ENCODE measurements at places on chromosomes 12 and 14. TPM values are rescaled to one million over a fixed set of nuclear protein-coding genes. Genes with fewer than 3 reads are reported as not detected.
A peak's percentile ranks its signal among the peaks of the same experiment; 100 is the strongest.

DNA sequence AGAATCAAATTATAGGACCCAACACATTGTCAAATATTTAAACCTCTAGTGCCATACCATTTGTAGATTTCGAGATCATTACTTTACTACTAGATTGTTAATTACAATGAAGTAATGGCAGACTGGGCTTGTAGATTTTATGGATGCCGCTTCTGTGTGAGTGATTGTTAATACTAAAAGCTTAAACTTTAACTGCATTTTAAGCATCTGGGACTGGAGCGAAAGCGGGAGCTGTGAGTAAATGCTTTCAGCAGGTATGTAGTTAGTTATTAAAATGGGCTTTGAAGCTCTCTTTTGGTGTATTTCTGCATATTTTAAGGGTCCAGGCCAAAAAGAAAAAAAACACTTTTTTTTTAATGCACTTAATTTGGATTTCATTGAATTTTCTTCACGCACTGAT is 519.3 kb downstream of the MED13L start:
- no peak overlapping the region for H3K4me3 ChIP-seq
- peaks cover 7% of the 10 kb centered on the region for H3K27me3 ChIP-seq
- H3K27ac ChIP-seq = no peak overlapping the region
- no peak for DNase-seq

Gene SPATA7
- polyA plus RNA-seq = 1.5 TPM

DNA sequence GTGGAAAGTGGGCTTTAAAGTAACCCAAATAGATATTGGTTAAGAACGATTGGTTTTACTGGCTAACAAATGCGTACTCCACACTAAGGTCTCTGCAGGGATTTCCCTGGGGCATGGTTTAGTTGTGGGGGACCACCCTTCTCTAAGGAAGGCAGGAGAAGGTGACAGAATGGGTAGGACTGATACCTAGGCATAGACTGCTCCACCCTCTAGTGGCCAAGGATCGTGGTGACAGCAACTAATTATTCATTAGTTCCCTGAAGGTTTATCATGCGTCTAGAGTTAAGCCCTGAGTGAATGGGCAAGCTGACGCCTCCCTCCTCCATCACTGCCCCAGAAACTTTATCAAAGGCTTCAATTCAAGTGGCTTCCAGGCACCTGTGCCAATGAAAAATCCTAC is 9.1 kb downstream of the FAM181A start:
- no peak for DNase-seq
- peaks cover 9% of the 10 kb centered on the region for H3K4me1 ChIP-seq
- H3K4me3 ChIP-seq = no peak overlapping the region
- no peak overlapping the region for H3K27ac ChIP-seq
- no peaks in the 10 kb centered on the region for H3K36me3 ChIP-seq

Gene PARP11
- polyA plus RNA-seq = 8.5 TPM

Gene TAS2R10
- not detected for polyA plus RNA-seq

Gene C12orf54
- not detected for polyA plus RNA-seq

DNA sequence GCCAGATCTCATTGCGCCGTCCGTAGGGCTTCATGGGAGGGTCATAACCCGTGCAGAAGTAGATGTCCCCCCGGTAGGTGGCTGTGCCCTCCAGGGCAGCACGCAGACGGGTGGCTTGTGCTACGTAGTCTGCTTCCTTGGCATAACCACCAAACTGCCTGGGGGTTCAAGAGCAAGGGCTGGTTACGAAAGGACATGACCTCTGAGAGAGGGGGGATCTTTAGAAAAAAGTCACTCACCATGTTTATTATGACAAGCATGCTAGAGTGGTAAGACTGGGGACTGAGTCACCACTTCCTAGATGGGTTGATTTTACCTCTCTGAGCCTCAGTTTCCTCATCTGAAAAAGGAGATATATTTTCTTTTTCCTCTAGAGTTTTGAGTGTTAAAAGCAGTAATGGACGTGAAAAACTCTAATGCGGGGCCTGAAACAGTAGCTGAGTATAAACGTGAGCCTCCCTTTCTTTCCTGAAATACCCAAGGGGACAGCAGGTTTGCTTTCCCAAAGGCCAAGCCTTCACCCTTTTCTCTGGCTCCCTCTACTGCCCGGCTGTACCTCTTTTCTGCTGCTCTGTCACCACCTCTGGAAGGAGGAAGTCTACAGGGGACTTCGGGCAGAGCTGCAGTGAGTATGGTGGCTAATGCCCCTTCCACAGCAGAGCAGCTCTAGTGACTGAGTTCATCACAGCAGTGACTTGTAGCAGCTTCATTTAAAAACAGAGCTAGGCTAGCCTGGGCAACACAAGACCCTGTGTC is 23.5 kb upstream of the GPRC5D start:
- no peak overlapping the region for H3K4me3 ChIP-seq
- no peaks in the 10 kb centered on the region for H3K27me3 ChIP-seq
- no peak overlapping the region for H3K27ac ChIP-seq
- H3K4me1 ChIP-seq = no peaks in the 10 kb centered on the region

GRCh38 chr12:90128526-90128925 is 419.9 kb upstream of the ATP2B1 start:
- no peak overlapping the region for H3K4me3 ChIP-seq
- no peaks in the 10 kb centered on the region for H3K36me3 ChIP-seq
- H3K27me3 ChIP-seq = peaks cover 3% of the 10 kb centered on the region

GRCh38 chr12:120290609-120291305 is 946 bp downstream of the RNU4-2 start:
- no peaks in the 10 kb centered on the region for H3K4me1 ChIP-seq
- no peak overlapping the region for H3K27ac ChIP-seq
- peak; percentile 18 for DNase-seq
- H3K27me3 ChIP-seq = peaks cover 3% of the 10 kb centered on the region

- peaks cover 5% of the 10 kb centered on the region for H3K27me3 ChIP-seq
- no peak overlapping the region for H3K4me3 ChIP-seq
- no peak for DNase-seq
- H3K36me3 ChIP-seq = no peaks in the 10 kb centered on the region
Observed at GRCh38 chr14:36439766-36440165, 80.3 kb downstream of the NKX2-1 start.

DNA sequence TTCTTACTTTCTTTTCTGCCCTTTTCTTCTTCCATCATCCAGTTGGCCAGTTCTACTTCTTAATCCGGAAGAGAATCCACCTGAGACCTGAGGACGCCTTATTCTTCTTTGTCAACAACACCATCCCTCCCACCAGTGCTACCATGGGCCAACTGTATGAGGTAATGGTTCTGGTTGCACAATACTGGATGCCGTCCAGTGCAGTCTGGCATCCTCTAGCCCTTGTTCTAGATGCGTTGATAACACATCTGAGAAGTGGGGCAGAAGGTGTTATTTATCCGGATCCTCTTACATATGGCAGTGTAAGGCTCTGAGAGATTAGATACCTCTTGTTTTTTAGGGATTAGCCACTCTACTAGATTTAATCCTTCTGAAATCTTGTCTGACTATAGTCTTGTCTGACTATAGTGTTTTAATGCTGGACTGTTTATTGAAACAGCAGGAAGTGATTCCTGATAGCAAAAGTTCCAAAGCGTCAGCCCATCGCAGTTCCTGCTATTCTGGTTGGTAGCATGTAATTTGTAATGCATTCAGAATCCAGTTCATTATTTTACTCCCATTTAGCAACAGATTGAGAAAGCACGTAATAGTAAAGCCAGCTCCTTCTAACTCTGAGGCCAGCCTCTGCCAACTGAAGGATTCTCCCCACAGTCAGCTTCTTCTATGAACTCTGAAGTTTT is 7.9 kb downstream of the GABARAPL1 start:
- peak overlapping the region; percentile 31 for H3K27ac ChIP-seq
- peaks cover 54% of the 10 kb centered on the region for H3K36me3 ChIP-seq
- H3K4me1 ChIP-seq = peaks cover 30% of the 10 kb centered on the region
- H3K4me3 ChIP-seq = no peak overlapping the region

Gene KLRC2
- 34.5 TPM for polyA plus RNA-seq

DNA sequence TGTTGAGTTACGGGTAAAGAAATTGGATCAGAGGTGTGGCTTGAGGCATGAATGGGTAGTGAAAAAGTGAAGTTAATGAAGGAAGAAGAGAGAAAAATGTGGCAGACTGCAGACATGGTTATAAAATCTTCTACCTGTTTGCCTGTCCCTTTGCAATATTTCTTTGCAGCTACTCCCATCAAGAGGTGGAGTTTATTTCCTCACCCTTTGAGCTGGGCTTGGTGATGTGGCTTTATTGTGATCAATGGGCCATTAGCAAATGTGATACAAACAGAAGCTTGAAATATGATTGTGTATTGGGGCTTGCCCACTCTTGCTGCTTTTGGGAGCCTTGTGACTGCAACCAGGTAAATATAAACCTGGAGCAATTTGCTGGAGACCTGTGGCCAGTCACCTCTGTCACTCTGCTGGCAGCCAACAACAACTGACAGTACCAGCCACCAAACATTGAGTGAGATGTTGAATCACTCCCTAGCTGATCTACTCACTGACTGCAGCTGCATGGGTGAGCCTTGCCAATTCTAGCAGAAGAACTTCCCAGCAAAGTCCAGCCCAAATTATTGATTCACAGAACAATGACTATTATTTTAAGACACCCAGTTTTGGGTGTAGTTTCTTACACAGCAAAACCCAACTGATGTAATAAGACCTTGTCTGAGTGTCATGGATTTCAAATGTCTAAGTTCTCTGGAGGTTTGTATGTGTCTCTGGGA is 151.0 kb upstream of the ATP2B1 start:
- H3K27me3 ChIP-seq = peaks cover 5% of the 10 kb centered on the region
- no peak for DNase-seq
- no peak overlapping the region for H3K4me3 ChIP-seq
- peaks cover 43% of the 10 kb centered on the region for H3K4me1 ChIP-seq

DNA sequence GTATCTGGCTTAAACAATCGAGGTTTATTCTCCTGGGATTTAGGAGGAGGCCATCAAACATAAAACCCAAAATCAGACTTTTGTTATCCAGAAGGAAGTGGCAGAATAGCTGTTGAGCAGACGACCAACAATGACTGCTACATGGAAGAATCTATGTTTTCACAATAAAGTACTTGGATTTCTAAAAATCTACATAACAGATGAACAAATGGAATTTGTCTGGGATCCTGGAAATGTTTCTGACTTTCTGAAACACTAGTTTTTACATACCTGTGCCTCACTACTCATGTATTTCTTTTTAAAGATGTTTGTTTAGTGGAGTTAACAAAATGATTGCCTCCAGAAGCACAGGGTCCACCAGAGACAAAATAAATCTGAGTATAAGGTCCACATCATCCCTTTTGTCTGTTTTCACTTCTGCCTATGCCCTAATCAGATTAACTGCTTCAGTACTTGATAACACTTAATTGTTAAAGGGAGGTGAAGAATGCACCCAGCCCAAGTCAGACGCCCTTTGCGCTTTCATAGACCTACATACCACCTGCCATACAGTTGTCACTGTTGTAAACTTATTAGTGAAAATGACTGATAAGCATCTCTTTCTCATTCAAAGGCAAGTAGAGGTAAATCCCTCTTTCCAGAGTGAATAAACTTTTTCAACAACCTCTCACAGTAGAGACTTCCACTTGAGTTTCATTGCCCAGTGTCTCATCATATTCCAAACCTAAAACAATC is 164.6 kb downstream of the EGLN3 start:
- H3K27ac ChIP-seq = no peak overlapping the region
- H3K27me3 ChIP-seq = peaks cover 4% of the 10 kb centered on the region
- DNase-seq = no peak
- no peak overlapping the region for H3K4me3 ChIP-seq

- no peaks in the 10 kb centered on the region for H3K27me3 ChIP-seq
- H3K4me3 ChIP-seq = no peak overlapping the region
- no peak for DNase-seq
- H3K27ac ChIP-seq = no peak overlapping the region
Observed at GRCh38 chr12:93645702-93646101, 31.5 kb upstream of the CRADD start.

Gene PDE3A
- polyA plus RNA-seq = 0.08 TPM

- DNase-seq = no peak
- H3K4me3 ChIP-seq = no peak overlapping the region
- peaks cover 47% of the 10 kb centered on the region for H3K36me3 ChIP-seq
- H3K27ac ChIP-seq = peak overlapping the region; percentile 27
- no peaks in the 10 kb centered on the region for H3K27me3 ChIP-seq
Observed at GRCh38 chr12:48143898-48144297, 13.4 kb downstream of the ASB8 start.

- no peaks in the 10 kb centered on the region for H3K4me1 ChIP-seq
- H3K27ac ChIP-seq = no peak overlapping the region
- no peaks in the 10 kb centered on the region for H3K36me3 ChIP-seq
- DNase-seq = no peak
- H3K4me3 ChIP-seq = no peak overlapping the region
Observed at GRCh38 chr12:30980955-30981662, 54.6 kb downstream of the TSPAN11 start.

DNA sequence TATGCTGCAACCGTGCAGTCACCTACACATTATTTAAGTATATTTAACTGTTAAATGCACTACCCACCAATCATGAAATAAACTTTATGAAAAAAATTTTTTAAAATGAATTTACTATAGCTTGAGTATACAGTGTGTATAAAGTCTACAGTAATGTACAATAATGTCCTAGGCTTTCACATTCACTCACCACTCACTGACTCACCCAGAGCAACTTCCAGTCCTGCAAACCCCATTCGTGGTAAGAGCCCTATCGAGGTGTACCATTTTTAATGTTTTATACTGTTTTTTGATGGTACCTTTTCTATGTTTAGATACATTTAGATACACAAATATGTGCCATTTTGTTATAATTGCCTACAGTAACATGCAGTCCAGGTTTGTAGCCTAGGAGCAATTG is 48.1 kb downstream of the KLRG1 start:
- H3K4me1 ChIP-seq = peaks cover 53% of the 10 kb centered on the region
- no peak overlapping the region for H3K4me3 ChIP-seq
- H3K27me3 ChIP-seq = no peaks in the 10 kb centered on the region
- H3K27ac ChIP-seq = no peak overlapping the region

DNA sequence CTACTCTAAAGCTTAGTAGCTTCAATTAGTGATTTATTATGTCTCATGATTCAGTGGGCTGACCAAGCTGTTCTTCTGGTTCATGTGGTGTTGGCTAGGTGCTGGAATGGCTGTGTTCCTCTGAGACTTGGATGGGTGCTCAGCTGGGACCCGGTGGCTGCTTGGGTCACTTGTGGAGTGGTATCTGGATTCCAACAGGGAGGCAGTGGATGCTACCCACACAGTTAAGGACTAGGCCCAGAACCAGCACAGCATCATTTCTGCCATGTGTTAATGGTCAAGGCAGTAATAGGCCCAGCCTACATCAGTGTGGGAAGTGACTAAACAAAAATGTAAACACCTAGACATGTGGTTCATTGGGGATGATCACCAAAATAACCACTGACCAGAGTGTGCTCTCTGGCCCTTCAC is 72.2 kb downstream of the FGD4 start:
- no peak for DNase-seq
- H3K4me3 ChIP-seq = no peak overlapping the region
- H3K27ac ChIP-seq = no peak overlapping the region
- no peaks in the 10 kb centered on the region for H3K36me3 ChIP-seq

Gene RFX4
- polyA plus RNA-seq = not detected

All from immature natural killer cell (primary cell).